Muscle of back (tissue), 13 donors: ENCODE measurements at places on chromosomes 16 and 17. TPM values are rescaled to one million over a fixed set of nuclear protein-coding genes. Genes with fewer than 3 reads are reported as not detected.

- no peak for DNase-seq
These were observed 260.4 kb downstream of the CEP112 start for GRCh38 chr17:65931246-65932149.

- DNase-seq, result no peak
These were observed 1.4 kb downstream of the RANBP10 start for GRCh38 chr16:67804853-67805542.

GRCh38 chr16:81846105-81846504 is 67.0 kb downstream of the PLCG2 start:
- DNase-seq, result no peak

GRCh38 chr16:76535-77272 is 1.3 kb upstream of the MPG start:
- DNase-seq, result peak; percentile 91

CDH5 gene
- polyA plus RNA-seq, result 74.9 TPM

CAPNS2 gene
- 0.16 TPM for polyA plus RNA-seq

DNA sequence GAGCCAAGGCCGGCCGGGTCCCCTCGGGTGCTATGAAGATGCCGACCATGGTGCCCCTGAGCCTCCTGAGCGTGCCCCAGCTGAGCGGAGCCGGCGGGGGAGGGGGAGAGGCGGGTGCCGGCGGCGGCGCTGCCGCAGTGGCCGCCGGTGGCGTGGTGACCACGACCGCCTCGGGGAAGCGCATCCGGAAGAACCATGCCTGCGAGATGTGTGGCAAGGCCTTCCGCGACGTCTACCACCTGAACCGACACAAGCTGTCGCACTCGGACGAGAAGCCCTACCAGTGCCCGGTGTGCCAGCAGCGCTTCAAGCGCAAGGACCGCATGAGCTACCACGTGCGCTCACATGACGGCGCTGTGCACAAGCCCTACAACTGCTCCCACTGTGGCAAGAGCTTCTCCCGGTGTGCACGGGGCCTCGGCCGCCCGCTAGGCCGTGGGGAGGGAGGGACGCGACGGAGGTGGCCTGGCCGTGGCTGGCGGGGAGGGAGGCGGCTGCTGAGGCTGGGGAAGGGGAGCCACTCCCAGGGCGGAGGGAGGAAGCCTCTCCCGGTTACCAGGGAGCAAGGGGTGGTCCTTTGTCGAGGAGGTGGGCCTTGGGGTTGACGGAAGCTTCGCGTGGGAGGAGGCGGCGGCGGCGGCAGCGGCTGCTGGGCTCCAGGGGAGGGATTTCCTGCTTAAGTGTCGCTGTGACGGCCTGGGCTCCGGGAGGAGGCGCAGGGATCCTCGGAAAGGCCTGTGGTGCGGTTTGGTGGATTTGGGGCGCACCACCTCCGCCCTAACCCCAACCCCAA is 1.3 kb downstream of the MAZ start:
- peak; percentile 88 for DNase-seq

ABI3 gene
- 3.9 TPM for polyA plus RNA-seq

TAT gene
- polyA plus RNA-seq, result not detected

CSHL1 gene
- not detected for polyA plus RNA-seq

- DNase-seq, result no peak
These were observed 3.2 kb downstream of the ACLY start for GRCh38 chr17:41915566-41915965.
